H9 (cell line): ENCODE measurements at places on chromosomes 2 and 18. TPM values are rescaled to one million over a fixed set of nuclear protein-coding genes. Genes with fewer than 3 reads are reported as not detected.

PKDCC gene
- total RNA-seq = 134 and 135 TPM in 2 replicates

LCT gene
- 0.04 TPM in 2 replicates for total RNA-seq

EMILIN2 gene
- 20.0 and 21.3 TPM in 2 replicates for total RNA-seq

BZW1 gene
- total RNA-seq = 366 and 370 TPM in 2 replicates
